ENCODE measurements at places on chromosomes 16 and 17.

GRCh38 chr17:48483004-48483403 lies 47.8 kb downstream of the HOXB1 start:
- DNase-seq: no peak

GRCh38 chr17:79033741-79034501 lies 10.0 kb downstream of the C1QTNF1 start:
- no peak for DNase-seq

- DNase-seq: no peak
These were observed 1.3 kb downstream of the BICDL2 start for GRCh38 chr16:3035289-3035971.

- DNase-seq: no peak
These were observed 43.9 kb downstream of the NKD1 start for GRCh38 chr16:50591800-50592771.

- no peak for DNase-seq
These were observed 50.3 kb upstream of the BRD7 start for GRCh38 chr16:50419116-50419515.

DNA sequence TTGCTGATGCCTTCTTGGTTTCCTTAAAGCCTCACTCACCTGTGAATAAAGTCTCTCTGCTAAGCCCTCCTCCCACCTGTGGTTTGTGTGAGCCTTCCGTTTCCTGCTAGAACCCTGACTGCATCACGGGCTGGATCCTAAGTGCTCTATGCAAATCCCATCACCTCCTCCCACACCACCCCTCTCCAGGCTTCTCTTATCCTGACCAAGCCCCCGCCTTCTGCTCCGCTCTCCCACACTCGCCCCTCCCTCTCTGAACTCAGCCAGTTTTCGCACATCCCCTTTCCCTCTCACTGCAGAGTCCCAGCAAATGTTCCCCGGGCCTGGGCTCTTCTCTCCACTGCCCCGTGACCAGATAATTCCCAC lies 51.8 kb downstream of the PIMREG start:
- DNase-seq: peak; percentile 15

- no peak for DNase-seq
These were observed 73.5 kb downstream of the SCNN1B start for GRCh38 chr16:23375643-23376042.

GRCh38 chr16:2223942-2224486 lies 623 bp downstream of the E4F1 start:
- no peak for DNase-seq

- DNase-seq: no peak
These were observed 324.0 kb downstream of the KCNJ2 start for GRCh38 chr17:70493277-70493874.

DNA sequence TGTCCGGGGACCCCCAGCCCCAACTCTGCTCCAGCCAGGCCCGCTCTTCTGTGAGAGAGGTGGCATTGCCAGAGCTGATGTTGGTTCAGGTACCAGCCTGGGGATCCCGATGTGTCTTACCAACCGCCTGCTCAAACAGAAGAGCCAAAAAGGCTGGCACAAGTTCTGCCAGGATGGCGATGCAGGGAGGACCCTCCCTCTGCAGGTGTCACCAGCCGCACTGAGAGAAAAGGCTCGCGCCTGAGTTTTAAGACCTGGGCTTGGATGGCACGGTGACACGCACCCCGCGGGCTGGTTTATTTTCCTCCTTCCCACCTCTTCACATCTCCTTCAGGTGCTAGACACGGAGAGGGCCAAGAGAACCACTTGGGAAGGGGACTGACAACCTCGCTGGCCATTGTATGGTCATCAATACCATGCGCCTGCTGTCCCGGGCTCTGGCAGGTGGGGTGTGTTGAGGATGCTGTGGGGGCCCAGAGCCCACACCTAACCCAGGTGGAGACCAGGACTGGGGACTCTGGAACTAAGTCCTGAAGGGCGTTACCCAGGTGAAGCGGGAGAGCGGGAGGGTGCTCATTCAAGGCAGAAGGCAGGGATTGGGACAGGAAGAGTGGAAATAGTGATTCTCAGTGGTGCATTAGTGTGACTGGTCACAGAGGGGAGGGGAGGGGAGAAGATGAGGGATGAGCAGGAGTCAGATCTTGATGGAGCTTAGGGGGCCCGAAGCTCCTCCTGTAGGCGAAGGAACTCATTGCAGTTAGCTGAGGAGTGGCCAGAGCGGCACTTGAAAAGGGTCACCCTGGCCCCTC lies 16.3 kb downstream of the FOXJ1 start:
- DNase-seq: no peak
